Cardiac ventricle fibroblast (primary cell): ENCODE measurements at places on chromosomes 16 and 17. TPM values are rescaled to one million over a fixed set of nuclear protein-coding genes. Genes with fewer than 3 reads are reported as not detected.

The HSD11B2 gene
- total RNA-seq, result 0.93 and 2.0 TPM in 2 replicates

The TRAPPC2L gene
- total RNA-seq, result 36.3 and 41.2 TPM in 2 replicates

The ABCA9 gene
- 110 and 113 TPM in 2 replicates for total RNA-seq

The ICAM2 gene
- total RNA-seq, result 12.2 and 17.6 TPM in 2 replicates

The NAGS gene
- total RNA-seq, result 1.6 TPM in 2 replicates

The CLEC3A gene
- not detected in 2 replicates for total RNA-seq

The DRC7 gene
- 0.34 TPM in 1 of 2 replicates, not detected in the other for total RNA-seq

The TNFRSF13B gene
- not detected in 2 replicates for total RNA-seq

The MGAT5B gene
- total RNA-seq, result 0.12 and 0.15 TPM in 2 replicates

The PLXDC1 gene
- 8.8 and 15.4 TPM in 2 replicates for total RNA-seq

The SLC7A5 gene
- total RNA-seq, result 4.9 and 5.8 TPM in 2 replicates

The UNC45B gene
- not detected in 2 replicates for total RNA-seq

The SLC26A11 gene
- 11.9 and 13.3 TPM in 2 replicates for total RNA-seq

The NEK8 gene
- 2.8 and 3.3 TPM in 2 replicates for total RNA-seq

The CNTD1 gene
- total RNA-seq, result not detected in 2 replicates

The KRTAP4-1 gene
- not detected in 2 replicates for total RNA-seq

The EZH1 gene
- total RNA-seq, result 13.1 and 14.2 TPM in 2 replicates

The JPH3 gene
- total RNA-seq, result not detected in 2 replicates

The CBLN1 gene
- total RNA-seq, result not detected in 2 replicates

The KRT33B gene
- total RNA-seq, result not detected in 2 replicates

The SDR42E1 gene
- not detected in 2 replicates for total RNA-seq
